Hematopoietic multipotent progenitor cell treated with erythropoietin and hydrocortisone succinate and interleukin-3 and kit ligand, for 17 days (in vitro differentiated cells): ENCODE measurements at places on chromosomes 16 and 17.

DNA sequence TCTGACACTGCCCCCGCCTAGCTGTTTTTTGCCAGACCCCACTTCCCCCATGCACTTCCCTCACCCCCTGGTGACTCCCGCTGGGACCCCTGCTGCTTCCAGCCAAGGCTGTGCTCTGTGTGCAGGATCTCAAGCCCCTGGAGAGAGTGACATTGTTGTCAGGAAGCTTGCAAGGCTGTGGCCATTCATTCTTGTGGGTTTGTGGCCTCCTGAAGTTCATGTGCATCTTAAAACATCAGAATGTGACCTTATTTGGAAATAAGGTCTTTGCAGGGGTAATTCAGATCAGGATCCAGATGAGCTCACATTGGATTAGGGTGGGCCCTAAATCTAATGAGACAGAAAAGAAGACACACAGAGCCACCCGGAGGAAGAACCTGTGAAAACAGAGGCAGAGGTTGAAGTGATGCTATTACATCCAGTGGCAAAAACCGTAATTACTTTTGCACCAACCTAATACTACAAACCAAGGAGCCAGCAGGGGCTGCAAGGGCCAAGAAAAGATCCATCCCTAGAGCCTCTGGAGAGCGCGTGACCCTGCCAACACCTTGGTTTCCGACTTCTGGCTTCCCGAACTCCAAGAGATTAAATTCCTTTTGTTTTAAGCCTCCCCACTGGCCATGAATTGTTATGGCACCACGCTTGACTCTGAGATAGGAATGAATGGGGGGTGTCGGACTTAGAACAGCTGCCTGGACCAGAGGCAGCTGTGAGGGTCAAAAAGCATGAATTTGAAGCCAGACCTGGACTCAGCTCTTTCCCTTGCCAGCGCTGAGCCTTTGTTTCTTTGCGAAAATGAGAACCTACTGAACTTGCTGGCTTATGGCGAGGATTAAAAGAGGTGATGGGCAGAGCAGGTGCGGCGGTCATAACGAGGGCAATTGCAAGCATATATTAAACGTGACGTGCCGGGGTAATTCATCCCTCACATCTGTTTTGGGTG lies 75.5 kb downstream of the BMERB1 start:
- DNase-seq: no peak

GRCh38 chr16:47778106-47778801 lies 317.1 kb downstream of the PHKB start:
- no peak for DNase-seq

DNA sequence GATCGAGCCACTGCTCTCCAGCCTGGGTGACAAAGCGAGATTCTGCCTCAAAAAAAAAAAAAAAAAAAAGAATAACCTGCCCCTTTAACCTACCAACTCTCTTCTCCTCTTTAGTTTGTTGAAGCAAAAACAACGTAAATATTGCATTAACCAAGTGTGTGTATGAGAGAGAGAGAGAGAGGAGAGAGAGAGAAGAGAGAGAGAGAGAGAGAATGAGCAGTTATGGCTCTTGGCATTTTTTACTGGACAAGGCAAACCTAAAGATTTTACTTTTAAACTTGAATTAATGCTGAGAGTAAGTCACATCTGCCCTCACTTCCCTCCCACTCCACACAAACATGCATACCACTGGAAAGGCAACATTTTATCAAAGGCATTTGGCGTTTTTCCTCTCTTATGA lies 3.0 kb upstream of the SLFN5 start:
- no peak for DNase-seq

DNA sequence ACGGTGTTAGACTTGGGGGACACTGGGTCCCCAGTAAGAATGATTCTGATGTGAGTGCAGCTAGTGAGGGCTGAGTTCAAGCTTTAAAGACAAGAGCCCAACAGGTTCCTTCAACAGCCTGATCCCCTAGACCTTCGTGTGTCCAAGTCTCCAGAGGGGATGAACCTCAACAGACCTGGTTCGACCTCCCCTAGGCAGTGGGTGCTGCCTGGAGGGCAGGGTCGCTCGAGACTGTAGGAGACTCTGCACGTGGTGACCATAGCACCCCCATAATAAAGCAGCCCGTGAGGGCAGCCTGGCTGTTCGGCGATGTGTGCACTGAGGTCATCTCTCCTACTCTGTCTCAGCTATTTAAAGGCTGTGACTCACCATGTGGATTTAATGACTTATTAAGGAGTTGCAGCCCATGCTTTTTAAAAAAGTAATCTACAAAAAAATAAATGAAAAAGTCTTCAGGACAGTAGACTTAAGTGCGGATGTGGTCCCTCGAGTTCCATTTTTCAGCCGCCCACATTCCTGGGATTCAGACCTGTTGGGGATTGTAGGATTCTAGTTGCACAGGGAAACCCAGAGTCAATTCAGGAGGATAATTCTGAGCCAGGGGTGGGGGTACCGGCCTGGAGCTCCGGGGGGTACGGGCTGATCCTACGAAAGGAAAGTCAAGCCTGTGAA lies 23.4 kb upstream of the METRNL start:
- no peak for DNase-seq

DNA sequence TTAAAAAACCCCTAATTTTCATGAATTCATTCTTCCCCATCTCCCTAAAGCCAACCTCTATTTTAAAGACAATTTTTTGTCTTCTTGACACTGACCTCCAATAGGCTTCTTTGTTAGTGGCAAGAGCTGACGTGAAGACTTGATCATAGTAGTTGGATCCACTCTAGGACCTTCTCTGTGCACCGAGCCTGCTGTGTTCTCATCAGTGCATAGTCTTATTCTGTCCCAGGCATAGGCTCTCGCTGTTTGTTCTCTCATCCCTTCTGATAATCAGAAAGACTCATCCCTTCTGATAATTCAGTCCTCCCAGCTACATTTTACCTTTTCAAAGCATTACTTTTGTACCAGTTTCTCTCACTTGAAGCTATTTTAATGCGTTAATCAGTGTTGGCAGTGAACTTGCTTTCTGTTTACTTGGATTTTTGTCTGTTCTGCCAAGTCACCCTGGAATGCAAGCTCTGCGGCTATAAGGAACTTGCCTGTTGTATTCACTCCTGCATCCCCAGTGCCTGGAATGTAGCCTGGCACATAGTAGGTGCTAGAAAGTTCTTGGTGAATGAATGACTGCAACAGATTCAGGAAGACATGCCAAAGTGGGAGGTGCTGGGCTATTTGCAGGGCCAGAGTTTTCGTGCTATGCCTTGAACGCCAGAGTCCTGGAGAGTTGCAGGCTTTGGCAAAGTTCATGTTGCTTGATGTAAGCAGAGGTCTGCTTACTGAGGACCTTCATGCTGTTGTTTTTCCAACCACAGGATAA lies 147.6 kb upstream of the MPHOSPH6 start:
- DNase-seq: no peak

- DNase-seq: no peak
These were observed 66.7 kb upstream of the TANC2 start for GRCh38 chr17:62899361-62899760.

DNA sequence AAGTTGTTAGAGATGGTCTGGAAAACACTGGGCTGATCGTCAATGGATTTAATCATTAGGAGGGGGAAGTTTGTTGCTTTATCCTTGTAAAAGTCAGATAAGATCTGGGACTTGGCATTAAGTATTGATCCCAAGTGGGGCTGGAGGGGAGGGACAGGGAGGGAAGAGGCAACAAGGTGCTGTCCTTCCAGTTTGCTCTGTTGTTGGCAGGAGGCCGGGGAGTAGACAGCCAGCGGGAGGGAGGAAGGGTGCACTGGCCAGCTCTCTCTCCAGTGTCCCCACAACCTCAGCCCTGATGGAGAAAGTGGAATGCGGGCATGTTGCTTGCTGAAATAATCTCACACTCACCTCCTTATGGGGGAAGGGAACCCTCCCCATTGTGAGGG lies 210.2 kb downstream of the CCDC182 start:
- no peak for DNase-seq

- no peak for DNase-seq
These were observed 102.1 kb upstream of the CHMP6 start for GRCh38 chr17:80889231-80890195.

DNA sequence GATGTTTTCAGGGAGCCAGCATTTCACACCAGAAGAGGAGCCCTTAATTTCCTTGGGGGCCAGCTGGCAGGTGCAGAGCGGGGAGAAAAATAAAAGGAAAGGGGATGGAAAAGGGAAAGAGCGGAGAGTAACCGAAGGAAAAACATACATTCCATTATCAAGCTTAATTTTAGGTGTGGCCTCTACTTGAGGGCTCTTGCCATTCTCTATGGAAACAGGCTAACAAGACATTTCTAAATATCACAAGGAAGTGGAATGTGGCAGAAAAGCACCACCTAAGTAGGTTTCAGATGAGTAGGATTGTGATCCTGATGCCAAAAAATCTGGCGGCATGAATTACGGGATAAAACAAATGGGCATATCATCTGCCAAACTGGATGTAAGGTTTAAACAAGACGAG lies 970 bp upstream of the DYNC1LI2 start:
- DNase-seq: no peak

GRCh38 chr17:75160211-75160610 lies 5.9 kb upstream of the JPT1 start:
- DNase-seq: no peak

GRCh38 chr16:84718-85406 lies 6.8 kb downstream of the MPG start:
- no peak for DNase-seq

DNA sequence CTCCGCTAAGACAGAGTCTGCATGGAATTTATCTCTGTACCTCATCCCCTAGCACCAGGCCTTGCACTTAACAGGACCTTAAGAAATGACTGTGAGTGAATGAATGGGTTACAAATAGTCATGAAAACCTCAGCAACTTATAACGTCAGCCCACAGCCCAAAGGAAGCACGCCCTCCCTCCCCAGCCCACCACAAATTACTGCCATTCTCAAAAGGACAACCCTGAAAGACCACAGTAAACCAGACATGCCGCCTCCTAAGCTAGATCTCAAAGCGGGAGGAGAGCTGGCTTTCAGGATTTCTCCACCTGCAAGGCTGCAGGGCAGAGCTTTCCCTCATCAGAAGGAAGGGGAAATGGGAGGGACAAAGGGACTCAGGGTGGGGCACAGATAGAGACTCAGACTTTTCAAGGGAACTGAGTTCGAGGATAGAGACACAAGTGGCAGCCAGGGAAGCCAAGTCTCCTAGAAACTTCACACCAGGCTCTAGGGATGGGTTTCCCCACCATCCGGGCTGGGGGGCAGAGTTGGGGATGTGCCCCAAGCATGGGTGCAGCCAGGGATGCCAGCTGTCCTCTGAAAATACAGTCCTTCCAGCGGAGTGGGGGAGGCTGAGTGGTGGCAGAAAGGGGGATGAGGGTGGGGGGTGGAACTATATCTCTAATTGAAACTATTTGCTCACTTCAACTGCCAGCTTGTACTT lies 56.7 kb downstream of the PLXDC1 start:
- DNase-seq: no peak

GRCh38 chr17:69949496-69949895 lies 125.5 kb upstream of the KCNJ16 start:
- no peak for DNase-seq

DNA sequence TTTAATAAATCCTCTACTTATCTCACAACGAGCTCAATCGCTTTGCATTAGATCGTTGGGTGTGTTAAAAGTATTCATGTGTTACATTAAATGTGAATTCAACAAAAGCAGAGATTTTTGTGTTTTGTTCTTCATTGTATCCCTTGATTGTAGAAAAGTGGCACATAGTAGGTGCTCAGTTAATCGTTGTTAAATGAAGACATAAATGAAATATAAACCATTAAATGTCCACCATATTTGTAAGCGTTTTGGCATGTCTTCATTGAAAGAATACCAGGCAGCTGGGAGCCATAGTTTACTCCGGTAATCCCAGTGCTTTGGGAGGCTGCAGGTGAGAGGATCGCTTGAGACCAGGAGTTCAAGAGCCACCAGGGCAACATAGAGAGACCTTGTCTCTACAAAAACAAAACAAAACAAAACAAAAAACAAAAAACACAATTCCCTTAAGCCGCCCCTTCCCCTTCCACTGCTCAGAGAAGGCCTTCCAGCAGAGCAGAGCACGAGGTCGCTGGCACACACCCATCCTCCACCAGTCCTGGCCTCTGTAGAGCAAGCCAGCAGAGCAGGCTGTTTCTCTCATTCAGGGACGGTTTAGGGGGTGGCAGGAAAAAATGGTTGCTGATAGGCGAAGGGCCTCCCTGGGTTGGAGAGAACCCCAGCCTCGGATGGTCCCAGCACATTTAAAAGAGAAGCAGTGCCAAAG lies 673 bp upstream of the CHD9 start:
- no peak for DNase-seq

GRCh38 chr16:84618581-84619460 lies 943 bp upstream of the COTL1 start:
- DNase-seq: no peak

DNA sequence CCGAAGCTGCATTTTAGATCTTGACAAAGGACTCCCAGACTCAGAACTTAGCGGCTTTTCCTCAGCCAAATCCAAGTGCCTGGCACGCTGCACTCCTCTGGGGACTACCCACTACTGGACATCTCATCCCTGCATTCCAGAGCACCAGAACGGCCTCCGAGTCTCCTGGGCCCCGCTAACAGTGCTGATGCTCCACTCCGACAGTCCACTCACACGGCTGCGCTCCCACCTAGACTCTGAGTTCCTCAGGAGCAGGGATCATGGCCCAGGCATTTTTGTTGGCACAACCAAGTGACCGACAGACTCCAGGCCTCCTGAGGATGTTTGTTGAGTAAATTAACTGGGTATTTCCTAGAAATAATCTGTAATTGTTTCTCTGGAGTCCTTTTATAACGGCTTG lies 79.1 kb downstream of the NDEL1 start:
- DNase-seq: no peak

- no peak for DNase-seq
These were observed 20.5 kb downstream of the MYO15A start for GRCh38 chr17:18129041-18129502.

GRCh38 chr16:61820398-61820797 lies 215.8 kb downstream of the CDH8 start:
- DNase-seq: no peak

DNA sequence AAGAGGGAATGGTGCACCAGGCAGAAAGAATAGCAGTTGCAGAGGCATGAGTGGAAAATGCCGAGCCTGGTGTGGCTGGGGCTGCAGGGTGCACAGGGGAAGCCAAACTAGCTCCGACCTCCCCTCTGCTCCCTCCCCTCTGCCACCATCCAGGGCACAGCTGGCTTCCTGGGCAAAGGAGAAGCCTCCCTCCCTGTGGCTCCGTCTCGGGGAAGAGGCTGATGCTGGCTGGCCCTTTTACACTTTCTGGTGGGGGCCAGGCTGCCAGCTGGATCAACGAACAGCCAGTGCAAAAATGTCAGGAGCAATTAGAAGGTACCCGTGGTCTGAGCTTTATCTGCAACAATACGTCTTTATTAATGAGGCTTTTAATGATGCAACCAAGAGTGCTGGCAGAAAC lies 37.1 kb upstream of the KCNJ12 start:
- no peak for DNase-seq

DNA sequence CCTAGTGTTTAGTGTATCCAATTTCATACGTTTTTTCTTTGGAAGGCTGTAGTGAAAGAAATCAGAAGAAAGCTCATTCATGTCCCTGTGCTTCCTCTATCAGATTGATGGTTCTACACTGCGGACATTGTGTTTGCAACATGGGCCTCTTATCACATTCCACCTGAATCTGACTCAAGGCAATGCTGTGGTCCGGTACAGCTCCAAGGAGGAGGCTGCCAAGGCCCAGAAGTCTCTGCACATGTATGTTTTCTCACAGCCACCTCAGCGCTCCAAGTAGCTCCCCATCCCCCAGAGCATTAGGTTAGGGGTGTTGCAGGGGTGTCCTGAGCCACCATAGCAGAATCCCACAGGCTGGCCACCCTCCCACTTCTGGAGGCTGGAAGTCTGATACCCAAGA lies 25.2 kb downstream of the TMC6 start:
- DNase-seq: no peak

- DNase-seq: no peak
These were observed 265.9 kb downstream of the SLC39A11 start for GRCh38 chr17:72826602-72827001.
